ENCODE measurements at places on chromosomes 4 and X. TPM values are rescaled to one million over a fixed set of nuclear protein-coding genes. Genes with fewer than 3 reads are reported as not detected.

- no peak for DNase-seq
These were observed 438.5 kb downstream of the ADGRL3 start for GRCh38 chr4:61638591-61638990.

- peak; percentile 23 for DNase-seq
These were observed 34.6 kb downstream of the SEPTIN11 start for GRCh38 chr4:76984127-76984526.

DNA sequence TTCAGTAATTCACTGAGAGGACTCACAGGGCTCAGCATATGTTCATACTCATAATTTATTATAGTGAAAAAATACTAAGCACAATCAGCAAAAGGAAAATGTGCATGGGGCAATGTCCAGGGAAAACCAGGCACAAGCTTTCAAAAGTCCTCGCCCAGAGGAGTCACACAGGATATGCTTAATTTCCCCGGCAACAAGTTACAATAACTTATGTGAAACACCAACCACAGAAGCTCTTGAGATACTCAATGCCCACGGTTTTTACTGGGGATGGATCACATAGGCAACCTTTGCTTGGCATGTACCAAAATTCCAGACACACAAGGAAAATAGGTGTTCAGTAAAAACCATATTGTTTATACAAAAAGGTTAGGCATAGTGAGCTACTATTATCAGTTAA lies 38.5 kb upstream of the STPG2 start:
- no peak for DNase-seq

DNA sequence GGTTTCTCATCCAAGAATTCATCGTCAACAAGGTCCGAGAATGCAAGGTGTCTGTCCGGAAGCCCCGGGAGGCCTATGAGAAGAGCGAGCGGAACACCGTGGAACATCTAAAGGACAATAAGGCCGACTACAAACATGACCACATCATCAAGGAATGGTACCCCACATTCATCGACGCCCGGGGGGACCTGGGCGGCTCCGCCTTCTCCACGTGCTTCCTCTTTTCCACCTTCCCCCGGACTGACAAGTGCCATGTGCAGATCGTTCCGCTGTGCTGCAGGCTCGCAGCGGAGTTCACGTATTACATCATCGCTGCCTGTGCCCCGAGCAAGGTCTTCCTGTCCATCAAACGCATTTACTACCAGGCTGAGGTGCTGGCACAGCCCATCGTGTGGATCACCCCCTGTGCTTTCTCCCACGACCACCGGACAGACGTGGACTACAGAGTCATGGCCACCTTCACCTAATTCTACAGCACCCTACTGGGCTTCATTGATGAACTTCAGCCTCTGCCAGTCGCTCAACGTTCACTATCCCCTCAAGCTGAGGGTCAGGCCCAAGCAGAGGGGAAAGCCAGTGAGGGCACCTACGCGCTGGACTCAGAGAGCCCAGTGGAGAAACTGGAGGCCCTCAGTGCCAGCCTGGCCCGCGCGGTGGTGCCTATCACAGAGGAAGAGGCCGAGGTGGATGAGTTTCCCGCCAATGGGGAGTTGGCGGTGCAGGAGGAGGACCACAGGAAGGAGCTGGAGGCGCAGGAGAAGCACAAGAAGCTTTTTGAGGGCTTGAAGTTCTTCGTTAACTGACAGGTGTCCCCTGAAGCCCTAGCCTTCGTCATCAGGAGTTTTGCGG lies 125.9 kb upstream of the PABPC4L start:
- DNase-seq = peak; percentile 45

IL3RA gene
- not detected for total RNA-seq

DNA sequence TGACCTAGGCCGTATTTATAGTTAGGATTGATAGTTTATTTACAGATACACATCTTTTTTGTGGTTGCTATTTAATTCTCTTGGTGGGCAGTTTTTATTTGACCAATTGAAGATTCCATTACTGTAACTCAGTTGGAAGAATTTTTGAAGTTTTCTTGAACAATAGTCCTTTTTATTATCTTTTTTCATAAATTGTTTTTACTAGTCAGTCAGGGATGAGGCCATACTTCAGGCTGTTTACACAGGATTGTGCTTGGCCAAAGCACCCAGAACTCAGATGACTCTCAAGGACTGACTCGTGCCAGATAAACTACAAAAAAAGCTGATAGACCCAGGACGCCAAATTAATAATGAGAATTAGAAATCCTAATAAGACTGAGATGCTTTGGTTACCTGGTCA lies 7.0 kb downstream of the HERC3 start:
- no peak for DNase-seq

- no peak for DNase-seq
These were observed 51.8 kb upstream of the DUX4 start for GRCh38 chr4:190121759-190122158.

DNA sequence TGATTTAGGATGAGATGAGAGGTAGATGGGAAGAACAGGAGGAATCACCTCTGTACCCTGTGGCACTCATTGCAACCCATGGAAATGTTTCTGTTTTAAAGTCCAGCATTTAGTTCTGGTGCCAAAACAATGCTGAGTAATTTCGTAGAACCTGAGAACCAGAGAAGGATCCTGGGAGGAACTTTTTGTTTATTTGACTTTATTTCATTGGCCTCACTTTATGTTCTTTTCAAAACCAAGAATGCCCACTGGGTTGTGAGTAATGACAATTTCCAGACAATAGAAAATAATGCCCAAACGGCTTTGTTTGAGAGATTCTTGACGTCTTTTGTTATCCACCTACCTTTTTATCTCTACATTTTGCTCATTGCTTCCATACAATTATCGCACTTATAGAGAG lies 111.3 kb downstream of the SHROOM3 start:
- DNase-seq = no peak

- DNase-seq = no peak
These were observed 210.9 kb upstream of the HTR2C start for GRCh38 chrX:114372937-114373336.

SYNPO2 gene
- 0.18 TPM for total RNA-seq

DNA sequence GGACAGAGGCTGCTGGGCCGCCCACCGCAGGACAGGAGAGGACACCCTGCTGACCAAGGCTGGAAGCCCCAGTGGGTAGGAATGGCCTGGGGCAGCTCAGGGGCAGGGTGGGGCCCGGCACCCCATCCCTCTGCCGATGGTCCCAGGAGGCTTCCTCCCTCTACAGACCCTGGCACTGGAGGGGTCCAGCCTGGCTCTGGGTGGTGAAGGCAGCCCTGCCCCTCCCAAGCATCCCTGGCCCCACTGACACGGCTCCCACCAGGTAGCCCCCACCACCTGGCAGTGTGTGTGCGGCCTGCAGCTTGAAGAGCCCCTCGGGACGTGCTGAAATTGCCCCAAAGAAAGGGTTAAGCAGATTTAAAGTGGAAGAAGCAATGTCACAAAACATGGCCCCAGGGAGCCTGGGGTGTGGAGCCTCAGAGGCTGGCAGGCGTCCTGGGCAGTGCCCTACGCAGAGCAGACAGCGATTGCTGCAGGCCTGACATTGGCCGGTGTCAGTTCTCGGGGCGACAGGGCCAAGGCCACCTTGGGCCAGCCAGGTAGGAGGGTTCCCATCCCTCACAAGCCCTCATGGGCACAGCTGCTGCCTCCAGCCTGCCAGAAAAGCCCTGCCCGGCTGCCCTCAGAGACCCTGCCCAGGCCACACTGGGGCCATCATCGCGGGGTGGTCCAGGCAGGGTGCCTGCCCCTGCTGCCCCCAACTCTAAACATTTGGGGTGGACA lies 80.5 kb downstream of the FAM53A start:
- no peak for DNase-seq

DNA sequence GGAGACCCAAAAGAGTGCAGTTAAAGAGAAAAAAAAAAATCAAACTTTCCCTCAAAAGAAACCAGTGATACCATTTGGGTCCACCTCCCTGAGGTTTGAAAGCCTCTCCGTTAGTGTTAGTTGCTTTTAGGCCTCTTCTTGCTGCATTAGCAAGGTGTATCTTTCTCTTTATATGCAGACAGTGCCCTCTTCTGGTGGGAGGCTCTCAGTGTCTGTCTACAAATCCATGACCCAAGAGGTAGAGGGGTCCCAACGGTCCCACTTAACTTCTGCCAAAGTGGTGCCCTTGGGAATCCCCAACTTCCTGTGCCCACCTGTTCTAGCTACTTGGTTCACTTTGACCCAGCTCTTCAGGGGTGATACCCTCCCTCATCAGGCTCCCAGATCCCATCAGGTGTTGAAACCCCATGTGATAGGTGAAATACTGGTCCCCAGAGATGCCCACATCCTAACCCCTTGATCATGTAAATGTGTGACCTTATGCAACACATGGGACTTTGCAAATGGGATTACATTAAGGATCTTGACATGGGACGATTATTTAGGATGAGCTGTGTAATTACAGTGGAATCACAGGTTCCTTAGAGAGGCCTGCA lies 63.7 kb upstream of the CD99 start:
- DNase-seq = peak; percentile 17

GRCh38 chr4:76674983-76675382 lies 223.0 kb downstream of the SOWAHB start:
- no peak for DNase-seq

- DNase-seq = no peak
These were observed 51.5 kb downstream of the SPATA18 start for GRCh38 chr4:52102587-52102986.

SSX2 gene
- 87.5 TPM for total RNA-seq

DNA sequence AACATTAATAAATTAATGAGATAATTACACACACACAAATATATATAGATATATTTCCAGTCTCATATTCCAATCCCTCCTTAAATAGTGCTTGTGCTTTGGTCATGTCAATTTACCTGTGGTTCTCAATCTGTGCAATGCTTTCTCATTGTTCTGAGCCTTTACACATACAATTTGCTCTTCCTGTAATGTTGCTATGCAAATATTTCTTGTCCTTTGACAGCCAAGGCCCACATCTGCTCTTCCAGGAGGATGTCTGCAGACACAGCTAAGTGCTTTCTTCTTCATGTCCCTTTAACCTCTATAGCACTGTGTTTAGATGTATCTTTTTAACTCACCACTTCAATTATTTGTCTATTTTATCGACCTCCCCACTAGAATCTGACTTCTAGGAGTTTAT lies 67.3 kb upstream of the RAPGEF2 start:
- no peak for DNase-seq

RTL5 gene
- total RNA-seq = not detected

DNA sequence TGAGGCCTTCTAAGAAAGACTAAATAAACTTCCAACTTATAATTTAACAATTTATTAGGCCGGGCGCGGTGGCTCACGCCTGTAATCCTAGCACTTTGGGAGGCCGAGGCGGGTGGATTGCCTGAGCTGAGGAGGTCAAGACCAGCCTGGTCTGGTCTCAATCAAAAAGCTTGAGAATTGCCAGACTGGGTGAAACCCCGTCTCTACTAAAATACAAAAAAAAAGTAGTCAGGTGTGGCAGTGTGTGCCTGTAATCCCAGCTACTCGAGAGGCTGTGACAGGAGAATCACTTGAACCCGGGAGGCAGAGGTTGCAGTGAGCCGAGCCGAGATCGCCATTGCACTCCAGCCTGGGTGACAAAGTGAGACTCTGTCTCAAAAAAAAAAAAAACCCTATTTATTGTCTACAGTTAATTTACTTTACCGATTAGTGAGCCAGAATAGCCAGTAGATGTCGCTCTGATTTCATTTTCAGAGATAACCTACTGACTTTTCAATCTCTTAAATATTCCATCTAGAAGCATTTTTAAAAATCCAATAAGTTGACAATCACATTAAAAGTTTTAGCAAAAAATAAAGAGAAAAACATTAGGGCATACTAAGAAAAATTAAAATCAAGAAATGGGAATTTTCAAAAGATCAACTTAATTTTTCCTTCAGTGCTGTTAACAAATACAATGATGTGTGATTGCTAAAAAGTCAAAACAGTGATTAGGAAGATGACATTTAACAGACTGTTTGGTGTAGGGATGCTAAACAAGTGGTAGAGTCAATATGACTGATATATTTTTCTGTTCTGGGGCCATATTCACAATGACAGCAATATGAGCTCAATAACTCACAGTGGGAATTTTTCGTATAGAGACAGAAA lies 4.3 kb upstream of the SHROOM3 start:
- no peak for DNase-seq

GRCh38 chr4:120692964-120693363 lies 229.6 kb downstream of the PRDM5 start:
- DNase-seq = no peak

DNA sequence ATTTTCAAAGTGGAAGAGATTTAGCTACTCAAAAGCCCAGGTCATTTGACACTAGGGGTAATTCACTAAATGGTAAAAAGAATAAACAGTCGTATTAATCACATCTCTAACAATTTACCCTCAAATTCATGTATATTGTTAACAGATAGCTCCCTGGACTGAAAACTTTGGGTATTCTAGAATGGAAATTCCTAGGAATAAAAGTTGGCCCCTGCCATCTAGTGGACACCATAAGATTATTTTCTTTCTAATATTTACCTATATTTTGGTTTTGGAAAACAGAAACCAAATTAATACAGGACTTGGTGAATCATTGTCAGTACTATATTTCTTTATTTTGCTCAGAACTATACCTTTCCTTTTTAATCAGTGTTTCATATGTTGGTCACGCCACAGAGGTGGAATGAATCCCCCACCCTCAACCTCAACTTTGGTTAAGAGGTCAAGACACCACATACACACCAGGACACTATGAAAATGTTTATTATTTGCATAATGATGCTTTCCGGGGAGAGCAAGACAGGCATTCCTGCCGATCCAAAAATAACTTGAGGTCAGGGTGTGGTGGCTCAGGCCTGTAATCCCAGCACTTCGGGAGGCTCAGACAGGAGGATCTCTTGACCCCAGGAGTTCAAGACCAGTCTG lies 96.2 kb upstream of the APOOL start:
- DNase-seq = no peak

- no peak for DNase-seq
These were observed 260.6 kb upstream of the BOD1L1 start for GRCh38 chr4:13888112-13888511.

- no peak for DNase-seq
These were observed 504 bp upstream of the PDLIM3 start for GRCh38 chr4:185535612-185536410.

GRCh38 chr4:81472281-81473182 lies 825 bp upstream of the RASGEF1B start:
- DNase-seq = peak; percentile 18

DNA sequence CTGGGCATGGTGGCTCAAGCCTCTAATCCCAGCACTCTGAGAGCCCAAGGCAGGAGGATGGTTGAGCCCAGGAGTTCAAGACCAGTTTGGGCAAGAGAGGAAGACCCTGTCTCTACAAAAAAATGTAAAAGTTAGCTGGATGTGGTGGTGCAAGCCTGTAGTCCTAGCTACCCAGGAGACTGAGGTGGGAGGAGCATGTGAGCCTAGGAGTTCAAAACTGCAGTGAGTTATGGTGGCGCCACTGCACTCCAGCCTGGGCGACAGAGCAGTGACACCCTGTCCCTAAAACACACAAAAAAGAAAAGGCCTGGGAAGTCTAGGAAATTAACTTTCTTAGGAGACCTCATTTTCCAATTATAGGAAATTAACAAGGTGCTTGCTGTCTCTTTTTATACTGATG lies 76.8 kb downstream of the JAKMIP1 start:
- no peak for DNase-seq

GRCh38 chrX:26574234-26574633 lies 358.3 kb downstream of the MAGEB5 start:
- no peak for DNase-seq

- no peak for DNase-seq
These were observed 40.7 kb downstream of the PALLD start for GRCh38 chr4:168537571-168537970.

TBC1D8B gene
- 0.07 TPM for total RNA-seq
